Renal cortical epithelial cell (primary cell): ENCODE measurements at places on chromosomes 7 and 10. TPM values are rescaled to one million over a fixed set of nuclear protein-coding genes. Genes with fewer than 3 reads are reported as not detected.

- peak; percentile 90 for DNase-seq
Observed at GRCh38 chr7:25028370-25029021, 48.5 kb upstream of the OSBPL3 start.

- peak; percentile 81 for DNase-seq
Observed at GRCh38 chr10:127150136-127150535, 46.3 kb downstream of the INSYN2A start.

GRCh38 chr7:70267381-70268120 is 669.3 kb downstream of the AUTS2 start:
- DNase-seq = no peak

GRCh38 chr7:112538726-112539255 is 58.0 kb downstream of the LSMEM1 start:
- no peak for DNase-seq

DNA sequence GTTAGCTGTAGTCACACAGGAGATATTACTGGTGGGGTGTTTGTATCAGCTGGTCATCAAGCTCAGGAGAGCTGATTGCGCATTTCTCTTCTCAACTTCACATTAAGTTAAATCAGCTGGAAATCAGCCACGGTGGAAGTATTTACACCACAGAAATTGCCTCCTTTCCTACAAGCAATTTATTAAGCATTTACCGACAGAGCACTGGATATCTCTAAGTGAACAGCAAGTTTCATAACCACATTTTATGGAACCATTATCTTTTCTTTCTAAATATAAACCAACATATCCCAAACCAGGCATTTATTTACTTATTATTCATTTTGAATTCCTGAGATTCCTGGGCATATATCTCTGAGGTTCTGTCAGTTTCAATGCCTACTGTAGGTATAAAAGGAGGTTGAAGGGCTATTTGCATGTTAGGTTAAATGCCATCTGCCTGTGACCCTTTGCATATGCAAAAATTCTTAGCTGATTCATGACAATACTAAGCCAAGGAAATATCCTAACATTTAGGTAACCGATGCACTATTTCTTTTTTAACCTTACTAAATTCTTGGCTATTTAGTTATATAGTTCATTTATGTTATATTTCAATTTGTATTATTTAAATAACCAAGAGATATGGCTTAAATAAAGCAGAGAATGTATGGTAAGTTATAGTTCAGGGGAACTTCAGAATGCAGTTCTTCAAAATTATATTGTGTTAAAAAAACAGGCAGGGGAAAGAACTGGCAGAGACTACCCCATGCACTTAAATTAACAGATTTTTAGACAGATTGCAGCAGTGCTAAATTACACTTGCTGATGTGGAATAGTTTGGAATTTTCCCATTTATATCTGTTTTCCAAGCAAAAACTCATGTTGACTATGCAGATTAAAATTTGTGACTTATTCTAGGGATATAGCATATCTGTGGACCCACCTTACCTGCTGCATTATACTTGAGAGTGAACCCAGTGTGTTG is 56.8 kb downstream of the DYNC1I1 start:
- DNase-seq = no peak

GRCh38 chr7:134514663-134515062 is 12.7 kb upstream of the AKR1B10 start:
- peak; percentile 81 for DNase-seq

- no peak for DNase-seq
Observed at GRCh38 chr7:122260336-122260735, 44.2 kb downstream of the FEZF1 start.

DNA sequence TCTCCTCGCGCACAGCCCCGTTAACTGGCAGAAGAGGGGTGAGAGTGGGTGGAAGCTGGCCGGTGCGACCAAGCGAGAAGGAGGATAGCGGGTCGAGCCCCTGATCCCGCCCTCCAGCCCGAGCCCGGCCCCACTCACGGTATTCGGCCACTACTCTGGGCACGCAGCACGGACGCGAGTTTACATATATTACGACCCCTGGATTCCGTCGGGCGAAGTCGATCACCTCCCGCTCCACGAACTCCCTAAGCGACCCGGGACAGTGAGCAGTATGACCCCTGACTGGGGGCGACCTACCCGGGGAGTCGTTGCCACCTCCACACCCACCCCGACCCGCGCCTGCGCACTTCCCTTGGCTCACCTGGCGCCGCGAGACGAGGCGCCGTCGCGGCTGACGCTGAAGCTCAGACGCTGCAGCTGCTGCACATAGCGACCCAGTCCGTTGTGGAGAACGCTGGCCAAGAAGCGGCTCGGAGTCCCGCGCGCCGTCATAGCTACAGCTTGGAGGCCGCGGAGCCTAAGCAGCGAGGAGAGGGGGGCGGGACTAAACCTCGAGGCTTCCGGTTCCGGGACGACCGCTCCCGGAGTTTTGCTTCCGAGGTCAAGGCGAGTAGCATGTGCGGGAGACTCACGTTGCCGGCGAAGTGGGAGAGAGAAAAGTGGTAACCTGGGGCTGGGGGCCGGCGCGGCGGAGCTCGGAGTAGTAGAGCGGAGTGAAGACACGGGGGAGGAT is at the start of the genes MRPL43 and TWNK:
MRPL43 (minus strand) TSS at position 546 of the 733 bp plus-strand sequence; CDS start at position 492, 54 bp downstream.
TWNK (plus strand) TSS at position 592 of the 733 bp plus-strand sequence. CDS start 668 bp downstream, outside the sequence.
- DNase-seq = peak; percentile 56

GRCh38 chr10:61463035-61463909 is 10.1 kb upstream of the TMEM26 start:
- DNase-seq = peak; percentile 13

DNA sequence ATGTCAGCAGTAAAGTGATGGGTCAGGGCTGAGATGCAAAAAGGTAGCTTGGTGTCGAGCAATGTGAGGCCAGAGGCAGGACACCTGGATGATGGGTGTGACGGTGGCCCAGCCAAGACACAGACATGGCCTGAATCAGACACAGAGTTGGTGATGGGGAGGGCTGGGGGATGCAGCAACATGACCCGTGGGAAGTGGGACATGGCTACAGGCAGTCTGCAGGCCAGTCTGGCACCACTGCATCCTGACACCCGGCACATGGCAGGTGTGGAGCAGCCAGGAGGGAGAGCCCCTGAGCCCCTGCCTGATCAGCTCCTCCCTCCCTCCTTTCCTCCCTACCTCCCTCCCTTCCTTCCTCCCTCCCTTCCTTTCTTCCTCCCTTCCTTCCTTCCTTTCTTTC is 114.8 kb upstream of the WDR11 start:
- DNase-seq = no peak

- no peak for DNase-seq
Observed at GRCh38 chr10:84837877-84838276, 509.5 kb downstream of the CCSER2 start.

GRCh38 chr7:70400829-70401380 is 731.0 kb upstream of the GALNT17 start:
- DNase-seq = no peak

GRCh38 chr10:78361031-78361430 is 327.4 kb downstream of the RPS24 start:
- DNase-seq = no peak

Gene MRLN
- not detected in 2 replicates for total RNA-seq

Gene ASIC3
- 0.15 TPM in 1 of 2 replicates, not detected in the other for total RNA-seq
